ENCODE measurements at places on chromosomes 12 and 14. TPM values are rescaled to one million over a fixed set of nuclear protein-coding genes. Genes with fewer than 3 reads are reported as not detected.

KRT4 gene
- not detected for total RNA-seq

EPYC gene
- total RNA-seq = not detected

GRCh38 chr12:77817276-77817675 lies 13.4 kb upstream of the NAV3 start:
- no peak overlapping the region for H3K27ac ChIP-seq
- H3K27me3 ChIP-seq = no peaks in the 10 kb centered on the region
- no peak for DNase-seq
- H3K36me3 ChIP-seq = no peaks in the 10 kb centered on the region
- no peaks in the 10 kb centered on the region for H3K4me1 ChIP-seq

GRCh38 chr12:16854465-16854864 lies 248.5 kb upstream of the LMO3 start:
- no peak for DNase-seq
- H3K27ac ChIP-seq = no peak overlapping the region
- H3K36me3 ChIP-seq = no peaks in the 10 kb centered on the region
- H3K4me1 ChIP-seq = no peaks in the 10 kb centered on the region
- no peaks in the 10 kb centered on the region for H3K27me3 ChIP-seq

DNA sequence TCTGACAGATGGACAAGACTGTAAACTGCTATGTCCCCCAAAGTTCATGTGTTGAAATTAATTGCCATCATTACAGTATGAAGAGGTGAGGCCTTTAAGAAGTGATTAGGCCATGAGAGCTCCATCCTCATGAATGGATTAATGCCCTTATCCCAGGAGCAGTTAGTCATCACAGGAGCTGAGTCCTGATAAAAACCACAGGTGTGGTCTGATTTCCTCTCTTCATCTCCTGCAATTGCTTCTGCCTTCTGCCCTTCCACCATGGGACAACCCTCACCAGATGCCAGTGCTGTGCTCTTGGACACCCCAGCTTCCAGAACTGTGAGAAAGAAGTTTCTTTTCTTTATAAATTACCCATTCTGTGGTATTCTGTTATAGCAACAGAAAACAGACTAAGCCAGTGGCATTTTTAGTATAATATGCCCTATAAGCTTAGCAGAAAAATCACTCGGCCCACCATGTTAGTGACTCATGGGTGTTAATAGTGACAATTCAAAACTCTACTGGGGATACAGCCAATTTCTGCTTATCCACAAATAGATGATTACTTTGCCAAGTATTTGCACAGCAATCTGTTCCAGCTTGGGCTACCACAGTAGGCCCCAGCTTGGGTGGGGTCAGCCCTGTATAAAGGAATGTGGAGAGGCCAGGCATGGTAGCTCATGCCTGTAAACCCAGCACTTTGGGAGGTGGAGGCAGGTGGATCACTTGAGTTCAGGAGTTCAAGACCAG lies 129.0 kb upstream of the BCL2L14 start:
- H3K4me3 ChIP-seq = no peak overlapping the region
- no peak for DNase-seq
- no peaks in the 10 kb centered on the region for H3K27me3 ChIP-seq
- no peaks in the 10 kb centered on the region for H3K4me1 ChIP-seq
- H3K27ac ChIP-seq = no peak overlapping the region
- H3K36me3 ChIP-seq = no peaks in the 10 kb centered on the region

- H3K27ac ChIP-seq = no peak overlapping the region
- peak overlapping the region; percentile 71 for H3K4me3 ChIP-seq
- H3K36me3 ChIP-seq = no peaks in the 10 kb centered on the region
- H3K4me1 ChIP-seq = peaks cover 13% of the 10 kb centered on the region
- H3K27me3 ChIP-seq = peaks cover 30% of the 10 kb centered on the region
- DNase-seq = peak; percentile 65
Measured at GRCh38 chr12:1594006-1594260, 448 bp downstream of the FBXL14 start.

DNA sequence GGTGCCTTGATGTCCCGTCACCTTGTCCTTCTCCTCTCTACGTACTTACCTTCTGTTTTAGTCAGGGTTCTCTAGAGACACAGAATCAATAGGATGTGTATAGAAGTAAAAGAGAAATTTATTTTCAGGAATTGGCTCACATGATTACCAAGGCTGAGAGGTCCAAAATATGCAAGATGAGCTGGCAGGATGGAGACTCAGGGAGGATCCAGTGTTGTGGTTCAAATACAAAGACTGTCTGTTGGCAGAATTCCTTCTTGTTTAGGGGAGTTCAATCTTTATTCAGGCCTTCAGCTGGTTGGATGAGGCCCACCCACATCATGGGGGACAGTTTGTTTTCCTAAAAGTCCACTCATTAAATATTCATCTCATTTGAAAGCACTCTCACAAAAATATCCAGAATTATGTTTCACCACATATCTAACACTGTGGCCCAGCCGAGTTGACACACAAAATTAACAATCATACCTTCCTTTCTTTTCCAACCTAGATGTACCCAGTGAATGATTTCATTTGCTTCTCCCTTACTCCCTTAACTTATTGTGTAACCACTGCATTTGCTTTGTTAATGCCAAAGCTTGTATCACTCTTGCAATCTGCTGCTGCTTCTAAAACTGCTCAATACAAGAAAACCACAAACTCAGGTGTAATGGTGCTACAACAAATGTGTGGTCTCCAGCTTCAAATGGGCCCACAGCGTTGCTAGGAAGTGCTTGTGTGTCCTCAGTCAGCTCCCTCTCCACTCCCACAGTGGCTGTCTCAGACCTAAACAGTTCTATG lies 195.4 kb upstream of the ARHGAP5 start:
- H3K27ac ChIP-seq = no peak overlapping the region
- DNase-seq = no peak
- H3K36me3 ChIP-seq = no peaks in the 10 kb centered on the region
- H3K27me3 ChIP-seq = no peaks in the 10 kb centered on the region
- no peaks in the 10 kb centered on the region for H3K4me1 ChIP-seq
- no peak overlapping the region for H3K4me3 ChIP-seq

GRCh38 chr12:121802485-121802842 lies 1.3 kb upstream of the SETD1B start:
- H3K27me3 ChIP-seq = no peaks in the 10 kb centered on the region
- H3K4me3 ChIP-seq = peak overlapping the region; percentile 82
- DNase-seq = no peak
- peaks cover 6% of the 10 kb centered on the region for H3K4me1 ChIP-seq

DNA sequence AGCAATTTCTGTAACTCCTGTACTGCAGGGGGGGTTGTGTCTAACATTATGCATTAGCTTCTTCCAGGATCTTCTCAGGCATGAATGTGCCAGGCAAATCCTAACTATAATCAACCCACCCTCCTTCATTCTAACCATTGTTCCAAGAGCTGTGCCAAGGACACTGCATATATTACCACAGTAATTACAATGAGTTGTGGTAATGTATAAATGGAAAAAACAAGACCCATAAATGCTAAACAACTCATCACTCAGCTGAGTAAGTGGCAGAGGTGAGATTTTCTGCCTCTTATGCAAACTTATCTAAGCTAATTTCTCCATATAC lies 80.6 kb downstream of the PRKD1 start:
- H3K27ac ChIP-seq = no peak overlapping the region
- DNase-seq = no peak
- no peaks in the 10 kb centered on the region for H3K4me1 ChIP-seq

DNA sequence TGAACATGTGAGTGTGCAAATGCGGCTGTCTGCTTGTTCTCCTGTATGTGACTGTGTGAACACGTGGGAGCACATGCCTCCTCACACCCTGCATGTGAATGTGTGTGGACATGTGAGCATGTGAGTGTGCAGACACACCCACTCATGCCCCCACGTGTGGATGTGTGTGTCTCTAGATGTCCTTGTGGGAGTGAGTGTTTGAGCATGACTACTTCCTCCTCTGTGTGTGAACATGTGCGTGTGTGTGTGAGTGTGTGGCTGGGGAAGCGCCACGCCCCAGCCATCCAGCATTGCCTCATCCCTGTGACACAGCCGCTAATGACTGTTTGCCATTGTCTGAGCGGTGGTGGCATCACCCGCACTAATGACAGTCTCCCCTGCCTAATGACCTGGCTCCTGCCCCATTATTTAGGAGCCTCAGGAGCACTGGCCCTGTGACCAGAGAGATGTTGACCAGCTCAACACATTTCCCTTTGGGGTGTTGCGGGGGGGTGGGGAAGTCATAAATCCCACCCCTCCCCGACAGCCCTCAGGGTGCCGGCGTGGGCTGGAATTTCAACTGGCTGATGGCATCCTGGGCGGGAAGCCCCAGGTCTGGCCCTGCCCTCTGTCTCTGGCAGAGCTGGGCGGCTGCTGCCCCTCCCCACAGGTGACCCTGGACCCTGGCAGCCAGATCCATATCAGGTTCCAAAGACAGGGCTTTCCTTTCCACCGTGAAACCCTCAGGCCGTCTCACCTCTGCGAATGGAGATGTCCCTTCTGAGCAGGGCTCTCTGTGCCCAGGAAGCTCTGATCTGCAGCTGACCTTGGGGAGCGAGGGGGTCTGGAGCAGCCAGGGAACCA lies 11.5 kb upstream of the KRT80 start:
- no peak overlapping the region for H3K27ac ChIP-seq
- H3K4me1 ChIP-seq = peaks cover 3% of the 10 kb centered on the region
- H3K36me3 ChIP-seq = no peaks in the 10 kb centered on the region
- DNase-seq = no peak
- H3K27me3 ChIP-seq = no peaks in the 10 kb centered on the region
- no peak overlapping the region for H3K4me3 ChIP-seq

GRCh38 chr14:60195179-60195810 lies 30.1 kb upstream of the DHRS7 start:
- no peak overlapping the region for H3K4me3 ChIP-seq
- no peak for DNase-seq
- no peak overlapping the region for H3K27ac ChIP-seq
- H3K27me3 ChIP-seq = no peaks in the 10 kb centered on the region
- H3K36me3 ChIP-seq = no peaks in the 10 kb centered on the region

Data from H9 (cell line).